ENCODE measurements at places on chromosomes 2 and 18.

GRCh38 chr18:28541934-28542333 is 365.0 kb upstream of the CDH2 start:
- DNase-seq = no peak

DNA sequence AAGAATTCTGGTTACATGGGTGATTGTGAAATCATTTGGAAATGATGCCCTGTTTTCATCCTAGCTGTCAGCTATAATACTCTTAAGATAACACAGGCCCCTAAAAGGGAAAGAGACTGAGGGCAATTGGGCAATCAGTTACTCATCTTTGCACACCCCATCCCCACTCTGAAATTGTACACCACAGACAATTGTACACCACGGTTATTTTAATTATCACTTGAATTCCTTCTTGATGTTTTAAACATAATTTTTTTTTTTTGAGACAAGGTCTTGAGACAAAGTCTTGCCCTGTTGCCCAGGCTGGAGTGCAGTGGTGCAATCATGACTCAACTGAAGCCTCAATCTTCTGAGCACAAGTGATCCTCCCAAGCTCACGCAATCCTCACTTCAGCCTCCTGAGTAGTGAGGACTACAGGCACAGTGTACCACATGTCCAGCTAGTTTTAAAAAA is 862.4 kb upstream of the ACVR2A start:
- DNase-seq = no peak

GRCh38 chr2:120265006-120265405 is 12.4 kb downstream of the RALB start:
- no peak for DNase-seq

GRCh38 chr2:205511221-205511620 is 171.1 kb upstream of the NRP2 start:
- no peak for DNase-seq

DNA sequence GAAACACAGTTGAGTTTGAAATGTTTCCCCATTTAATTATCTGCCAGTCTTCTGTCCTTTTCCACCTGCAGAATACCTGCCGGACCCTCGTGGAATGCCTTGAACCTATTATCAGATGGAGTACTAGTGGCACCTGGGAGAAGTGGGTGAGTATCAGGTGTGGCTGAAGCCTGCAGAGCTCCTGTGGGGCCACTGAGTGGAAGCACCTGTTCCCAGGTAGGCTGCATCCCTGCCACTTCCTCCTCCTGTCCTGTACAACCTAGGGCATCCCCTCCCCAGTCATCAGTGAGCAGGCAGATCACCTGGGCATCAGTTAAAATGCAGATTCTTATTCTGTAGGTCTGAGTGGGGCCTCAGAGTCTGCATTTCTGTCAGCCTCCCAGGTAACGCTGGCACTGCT is 80.8 kb upstream of the BZW1 start:
- no peak for DNase-seq

GRCh38 chr2:110863726-110864125 is 131.4 kb downstream of the ACOXL start:
- DNase-seq = no peak

DNA sequence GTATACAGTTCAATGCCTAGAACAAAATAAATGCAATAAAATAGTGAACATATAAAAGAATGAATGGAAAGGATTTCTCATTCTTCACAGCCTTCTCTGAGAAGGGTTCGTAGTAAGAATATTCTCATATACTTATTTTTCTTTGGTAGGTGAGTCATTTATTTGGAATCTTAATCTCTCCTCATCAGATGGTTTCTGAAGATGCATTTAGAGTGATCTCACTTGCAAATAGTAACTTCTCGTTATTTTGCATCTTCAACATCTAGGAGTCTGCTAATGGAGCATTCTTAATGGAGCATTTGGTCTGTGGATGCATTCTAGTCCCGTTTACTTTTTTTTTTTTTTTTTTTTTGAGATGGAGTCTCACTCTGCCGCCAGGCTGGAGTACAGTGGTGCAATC is 3.9 kb downstream of the UBXN4 start:
- no peak for DNase-seq

- no peak for DNase-seq
These were observed 74.9 kb upstream of the APCDD1 start for GRCh38 chr18:10379522-10379921.
